ENCODE measurements at places on chromosomes 5 and 9. TPM values are rescaled to one million over a fixed set of nuclear protein-coding genes. Genes with fewer than 3 reads are reported as not detected.

GRCh38 chr5:8628521-8628920 is 759.6 kb downstream of the MTRR start:
- H3K27ac ChIP-seq: no peak overlapping the region
- no peaks in the 10 kb centered on the region for H3K36me3 ChIP-seq
- DNase-seq: no peak
- H3K4me3 ChIP-seq: no peak overlapping the region
- H3K27me3 ChIP-seq: no peaks in the 10 kb centered on the region

GRCh38 chr9:94014920-94015319 is 59.8 kb upstream of the BARX1 start:
- H3K4me3 ChIP-seq: no peak overlapping the region
- DNase-seq: no peak
- H3K27me3 ChIP-seq: no peaks in the 10 kb centered on the region
- H3K4me1 ChIP-seq: no peaks in the 10 kb centered on the region
- no peaks in the 10 kb centered on the region for H3K36me3 ChIP-seq

DNA sequence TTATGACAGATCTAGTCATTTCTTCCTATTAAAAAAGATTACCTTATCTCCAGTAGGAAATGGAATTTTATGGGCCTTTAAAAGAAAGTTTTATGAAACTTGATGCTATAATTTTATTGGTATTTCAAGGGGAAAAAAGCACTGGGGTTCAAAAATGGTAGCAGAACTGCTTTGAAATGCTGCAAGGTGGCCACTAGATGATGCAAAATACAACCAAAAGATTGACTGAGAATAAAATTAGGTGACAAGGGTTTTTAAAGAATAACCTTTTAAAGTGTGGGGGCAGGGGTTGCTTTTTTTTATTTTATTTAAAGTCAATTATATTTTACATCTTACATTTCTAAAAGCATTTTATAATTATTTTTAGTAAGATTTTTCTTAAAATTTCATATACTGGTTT is 61.7 kb downstream of the KLF9 start:
- DNase-seq: no peak
- H3K4me3 ChIP-seq: no peak overlapping the region
- H3K36me3 ChIP-seq: peaks cover 31% of the 10 kb centered on the region
- H3K4me1 ChIP-seq: no peaks in the 10 kb centered on the region

DNA sequence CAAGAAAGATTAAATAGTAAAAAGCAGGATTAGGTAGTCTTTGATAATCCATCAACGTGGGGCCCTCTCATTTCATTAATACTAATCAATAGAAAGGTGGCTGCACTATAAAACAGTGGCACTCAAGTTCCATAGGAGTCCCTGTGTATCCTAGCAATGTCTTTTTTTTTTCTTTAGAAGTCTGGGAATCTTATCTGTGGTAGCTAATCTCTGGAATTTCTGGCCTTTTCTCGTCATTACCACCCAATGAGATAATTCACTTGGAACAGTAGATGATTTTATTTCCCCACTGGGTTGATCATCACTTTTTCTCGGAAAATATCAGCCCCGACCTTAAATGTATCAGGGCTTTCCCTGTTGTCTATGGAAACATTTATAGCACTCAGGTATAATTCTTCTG is 86.8 kb upstream of the CDH6 start:
- no peaks in the 10 kb centered on the region for H3K4me1 ChIP-seq
- no peaks in the 10 kb centered on the region for H3K27me3 ChIP-seq
- no peaks in the 10 kb centered on the region for H3K36me3 ChIP-seq
- DNase-seq: no peak
- H3K4me3 ChIP-seq: no peak overlapping the region
- no peak overlapping the region for H3K27ac ChIP-seq

Gene MYOZ3
- 3.0 TPM for polyA plus RNA-seq

GRCh38 chr5:87754009-87754757 is 341.5 kb upstream of the CCNH start:
- H3K27me3 ChIP-seq: no peaks in the 10 kb centered on the region
- no peaks in the 10 kb centered on the region for H3K4me1 ChIP-seq
- H3K36me3 ChIP-seq: no peaks in the 10 kb centered on the region

Gene RIC1
- 19.4 TPM for polyA plus RNA-seq

GRCh38 chr9:126366366-126367011 is 39.9 kb downstream of the MVB12B start:
- peaks cover 11% of the 10 kb centered on the region for H3K36me3 ChIP-seq
- no peak for DNase-seq
- no peak overlapping the region for H3K4me3 ChIP-seq

DNA sequence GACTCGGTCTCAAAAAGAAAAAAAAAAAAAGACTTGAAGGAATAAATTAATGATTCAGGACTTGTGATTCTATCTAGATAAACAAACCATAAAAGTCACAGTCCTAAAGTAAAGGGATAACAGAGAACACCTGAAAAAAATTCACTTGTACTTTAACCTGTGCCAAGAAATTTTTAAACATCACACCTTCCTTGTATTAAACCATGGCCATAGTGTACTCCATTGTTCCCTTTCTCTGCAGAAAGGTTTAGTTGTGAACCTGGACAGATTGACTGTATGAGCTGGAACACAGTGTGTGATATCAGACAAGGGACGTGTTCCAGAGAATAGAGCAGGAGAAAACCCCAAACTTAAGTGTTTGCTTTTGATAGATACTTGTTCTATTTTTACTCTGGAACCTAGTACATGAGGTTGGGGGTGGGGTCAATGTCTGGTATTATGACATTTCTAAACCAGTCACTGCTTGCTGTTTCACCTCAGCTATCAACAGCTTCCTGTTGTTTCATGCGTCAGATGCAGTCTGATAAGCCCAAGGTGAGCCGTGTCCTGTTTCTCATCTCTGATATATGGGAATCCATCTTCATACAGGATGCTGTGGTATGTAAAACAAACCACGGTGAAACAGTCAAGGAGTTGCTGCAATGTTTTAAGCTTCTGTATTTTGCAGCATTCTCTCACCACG is 62.5 kb upstream of the ITGA1 start:
- H3K27me3 ChIP-seq: no peaks in the 10 kb centered on the region
- peak overlapping the region; percentile 7 for H3K27ac ChIP-seq
- H3K36me3 ChIP-seq: no peaks in the 10 kb centered on the region
- DNase-seq: peak; percentile 69
- peaks cover 13% of the 10 kb centered on the region for H3K4me1 ChIP-seq
- no peak overlapping the region for H3K4me3 ChIP-seq

Gene CDC20B
- 0.15 TPM for polyA plus RNA-seq

Gene PCDHA1
- 0.55 TPM for polyA plus RNA-seq

DNA sequence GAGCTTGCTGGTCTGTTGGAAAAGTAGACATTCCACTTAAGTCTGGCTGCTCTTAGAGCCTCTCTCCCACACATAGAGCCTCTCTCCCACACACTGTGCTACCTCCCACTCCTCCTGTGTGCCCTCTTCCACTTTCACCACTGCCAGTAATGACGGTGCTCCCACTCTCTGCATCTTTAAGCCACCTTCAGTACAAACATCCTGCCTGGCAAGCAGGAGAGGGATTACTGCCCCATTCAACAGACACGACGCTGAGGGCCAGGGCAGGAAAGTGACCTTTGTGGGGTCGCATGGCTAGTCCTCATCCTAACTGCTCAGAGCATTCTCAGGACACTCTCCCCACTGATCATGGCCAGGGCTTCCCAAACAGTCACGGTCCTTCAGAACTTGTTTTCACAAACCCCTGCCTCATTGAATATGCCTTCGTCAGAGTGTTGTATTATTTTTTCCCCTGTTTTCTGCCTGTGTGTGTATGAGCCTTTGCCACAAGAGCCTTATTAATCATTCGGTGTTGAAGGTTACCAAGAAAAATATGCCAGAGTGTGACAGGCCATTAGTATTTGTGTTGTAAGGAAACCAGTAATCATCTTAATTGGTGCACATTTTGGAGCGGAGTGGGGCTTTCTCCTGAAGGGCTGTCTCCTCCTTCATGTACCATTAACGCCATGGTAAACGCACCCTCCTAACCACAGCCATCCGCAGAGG is 87.1 kb upstream of the SAP30L start:
- no peaks in the 10 kb centered on the region for H3K36me3 ChIP-seq
- no peak overlapping the region for H3K4me3 ChIP-seq
- H3K27ac ChIP-seq: no peak overlapping the region
- DNase-seq: no peak
- no peaks in the 10 kb centered on the region for H3K4me1 ChIP-seq
- no peaks in the 10 kb centered on the region for H3K27me3 ChIP-seq

- no peak overlapping the region for H3K27ac ChIP-seq
- no peak for DNase-seq
- H3K4me3 ChIP-seq: no peak overlapping the region
- H3K27me3 ChIP-seq: peaks cover 14% of the 10 kb centered on the region
- H3K36me3 ChIP-seq: no peaks in the 10 kb centered on the region
Measured at GRCh38 chr5:38563624-38564023, 7.2 kb upstream of the LIFR start.

GRCh38 chr9:7028591-7028990 is 270.8 kb downstream of the KDM4C start:
- H3K4me3 ChIP-seq: no peak overlapping the region
- H3K4me1 ChIP-seq: no peaks in the 10 kb centered on the region
- peaks cover 15% of the 10 kb centered on the region for H3K36me3 ChIP-seq
- no peak for DNase-seq
- H3K27me3 ChIP-seq: no peaks in the 10 kb centered on the region

DNA sequence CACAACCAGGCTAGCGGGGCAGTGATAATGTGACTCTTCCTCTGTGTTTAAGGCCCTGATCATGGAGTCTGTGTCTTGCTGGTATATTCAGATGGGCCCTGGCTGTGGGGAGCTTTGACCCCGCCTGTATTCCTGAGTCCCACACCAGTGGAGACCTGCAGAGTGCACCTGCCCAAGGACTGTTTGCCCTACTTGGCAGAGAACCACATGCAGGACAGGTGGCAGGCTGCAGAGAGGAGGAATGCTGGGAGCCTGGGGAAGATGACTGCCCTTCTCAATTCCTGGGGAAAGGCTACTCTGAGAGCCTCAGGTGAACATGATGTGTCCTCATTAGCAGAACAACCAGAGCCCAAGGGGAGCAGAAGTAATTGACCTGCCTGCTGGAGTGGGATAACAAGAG is 36.2 kb downstream of the IARS1 start:
- no peaks in the 10 kb centered on the region for H3K4me1 ChIP-seq
- H3K27me3 ChIP-seq: no peaks in the 10 kb centered on the region
- no peak overlapping the region for H3K4me3 ChIP-seq
- H3K36me3 ChIP-seq: peaks cover 89% of the 10 kb centered on the region

DNA sequence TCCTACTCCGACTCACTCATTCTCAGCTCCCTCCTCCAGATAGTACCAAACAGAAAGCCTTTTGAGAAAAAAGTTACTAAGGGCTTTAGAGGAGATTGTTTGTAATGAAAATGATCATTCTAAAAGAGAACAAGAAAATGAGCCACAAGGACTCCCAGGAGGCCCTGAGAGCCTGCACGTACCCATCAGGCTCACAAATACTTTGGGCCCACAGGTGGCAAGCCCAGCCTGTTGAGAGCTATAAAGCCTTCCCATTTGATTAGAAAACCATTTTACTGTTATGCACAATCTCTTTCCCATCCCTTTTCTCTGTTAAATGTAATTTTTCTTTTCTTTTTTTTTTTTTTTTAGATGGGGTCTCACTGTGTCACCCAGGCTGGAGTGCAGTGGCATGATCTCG is 136.1 kb downstream of the LHFPL2 start:
- peaks cover 11% of the 10 kb centered on the region for H3K4me1 ChIP-seq
- no peak overlapping the region for H3K27ac ChIP-seq
- H3K27me3 ChIP-seq: no peaks in the 10 kb centered on the region
- no peak overlapping the region for H3K4me3 ChIP-seq
